Activated CD4-positive, alpha-beta T cell treated with anti-CD3 and anti-CD28 coated beads for 36 hours (primary cell): ENCODE measurements at places on chromosomes 1 and 21.

GRCh38 chr1:163357378-163357777, 35.6 kb downstream of the NUF2 start:
- DNase-seq = no peak

DNA sequence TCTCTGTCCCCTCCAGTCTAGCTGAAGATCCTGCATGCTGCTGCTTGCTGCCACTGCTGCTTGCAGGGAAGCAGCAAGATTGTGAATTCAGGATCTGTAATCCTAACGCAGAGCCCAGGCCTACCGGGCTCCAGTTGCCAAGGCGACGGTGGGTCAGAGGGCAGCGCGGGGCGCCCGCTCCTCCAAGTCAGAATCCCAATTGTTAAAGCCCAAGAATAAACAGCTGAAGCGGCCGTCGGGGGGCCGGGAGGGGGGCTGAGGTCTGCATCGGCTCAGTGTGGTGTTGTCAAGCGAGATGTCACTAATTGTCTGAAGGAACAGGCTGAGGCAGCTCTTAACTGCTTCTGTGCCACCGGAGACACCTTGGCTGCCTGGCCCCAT, 36.8 kb downstream of the AHDC1 start:
- no peak for DNase-seq

DNA sequence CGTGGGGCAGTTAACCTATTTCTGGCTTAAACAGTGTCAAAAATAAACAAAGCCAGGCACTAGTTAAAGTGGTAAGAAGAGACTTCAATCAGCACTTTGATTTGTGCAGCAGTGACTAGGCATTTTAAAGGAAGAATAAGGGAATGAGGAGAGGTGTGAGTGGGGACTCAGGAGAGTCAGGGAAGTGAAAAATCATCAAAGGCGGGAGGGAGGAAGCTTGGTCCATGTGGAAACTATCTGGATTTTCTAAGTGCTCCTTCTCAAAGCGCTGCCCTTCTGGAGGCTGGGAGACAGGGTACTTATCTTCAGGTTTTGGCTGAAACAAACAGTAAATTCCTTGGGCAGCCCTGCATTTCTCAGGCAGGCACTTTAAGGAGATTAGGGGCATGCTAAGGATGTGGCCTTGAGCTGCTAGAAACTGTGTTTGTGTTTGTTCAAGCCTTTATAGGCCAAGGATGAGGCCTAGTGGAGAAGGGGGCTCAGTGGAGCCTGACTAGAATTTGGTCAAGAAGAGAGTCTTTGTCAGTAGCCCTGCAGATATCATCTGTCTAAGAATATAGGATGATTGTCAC, 486.5 kb downstream of the SIPA1L2 start:
- no peak for DNase-seq

DNA sequence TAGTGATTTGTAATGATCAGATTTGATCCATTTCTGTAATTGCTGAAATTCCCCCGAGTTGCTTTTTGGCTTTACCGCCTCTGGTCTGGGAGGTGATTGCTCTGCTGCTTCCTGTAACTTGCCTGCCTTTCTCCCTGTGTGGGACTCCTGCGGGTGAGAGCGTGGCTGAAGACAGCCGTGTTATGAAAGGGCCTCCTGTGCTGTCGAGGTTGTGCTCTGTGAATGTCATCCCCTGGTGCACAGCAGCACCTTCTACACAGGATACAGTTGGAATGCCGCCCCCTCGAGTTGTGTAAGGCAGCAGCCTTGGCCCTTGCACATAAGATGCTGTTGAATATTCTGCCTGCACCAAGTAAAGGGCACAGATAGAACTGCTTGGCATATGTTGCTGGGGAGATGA, 5.9 kb downstream of the SOD1 start:
- peak; percentile 71 for DNase-seq

DNA sequence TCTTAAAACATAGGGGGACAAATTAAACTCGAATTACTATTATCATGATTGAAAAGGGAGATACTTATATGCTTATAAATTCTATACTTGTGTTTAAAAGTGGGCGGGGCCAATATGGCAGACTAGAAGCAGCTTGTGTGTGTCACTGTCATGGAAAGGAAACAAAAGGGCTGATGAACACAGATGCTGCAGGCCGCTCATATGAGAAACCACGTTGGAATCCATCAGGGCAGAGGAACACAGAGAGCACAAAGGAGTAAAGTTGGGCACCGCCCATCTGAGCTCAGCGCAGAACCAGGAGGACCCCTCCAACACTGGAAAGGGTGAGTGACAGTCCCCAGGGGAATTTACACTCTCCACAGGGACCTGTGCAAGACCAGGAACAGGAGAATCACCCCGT, 107.0 kb downstream of the SLC5A9 start:
- no peak for DNase-seq

GRCh38 chr1:235876402-235876841, 9.7 kb upstream of the LYST start:
- no peak for DNase-seq

- DNase-seq = no peak
Observed at GRCh38 chr1:88035578-88035977, 648.5 kb upstream of the PKN2 start.
